ENCODE measurements at places on chromosomes 16 and 17.
A peak's percentile ranks its signal among the peaks of the same experiment; 100 is the strongest.

DNA sequence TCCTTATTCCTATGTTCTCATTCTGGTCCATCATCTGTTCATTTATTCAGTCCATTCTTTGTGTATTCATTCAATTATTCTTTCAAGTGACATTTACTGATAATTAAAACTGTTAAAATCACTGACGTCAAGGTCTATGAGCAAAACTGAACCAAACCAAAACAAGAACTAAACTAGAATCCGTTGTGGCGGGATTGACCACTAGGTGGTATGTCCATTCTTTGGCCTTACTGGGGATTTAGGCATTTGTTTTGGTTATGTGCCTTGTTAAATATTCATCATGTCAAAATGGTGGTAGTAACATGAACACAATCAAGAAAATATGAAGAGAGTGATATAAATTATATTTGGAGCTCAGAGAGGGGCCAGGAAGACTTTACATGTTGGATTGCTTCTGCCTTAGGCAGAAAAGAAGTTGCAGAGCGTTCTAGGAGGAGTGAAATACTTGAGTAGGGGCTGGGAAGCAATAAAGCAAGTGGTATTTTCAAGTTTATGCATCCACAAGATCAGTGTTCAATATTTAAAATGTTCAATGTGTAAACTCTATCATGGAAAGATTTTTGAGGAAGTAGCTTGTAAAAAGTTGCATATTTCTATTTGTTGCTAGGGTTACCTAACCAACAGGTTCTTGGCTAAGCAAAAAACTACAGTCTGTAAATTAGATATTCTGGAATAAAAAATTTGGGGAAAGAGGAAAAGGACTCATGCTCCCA, 129.0 kb downstream of the CDH13 start:
- DNase-seq: no peak

DNA sequence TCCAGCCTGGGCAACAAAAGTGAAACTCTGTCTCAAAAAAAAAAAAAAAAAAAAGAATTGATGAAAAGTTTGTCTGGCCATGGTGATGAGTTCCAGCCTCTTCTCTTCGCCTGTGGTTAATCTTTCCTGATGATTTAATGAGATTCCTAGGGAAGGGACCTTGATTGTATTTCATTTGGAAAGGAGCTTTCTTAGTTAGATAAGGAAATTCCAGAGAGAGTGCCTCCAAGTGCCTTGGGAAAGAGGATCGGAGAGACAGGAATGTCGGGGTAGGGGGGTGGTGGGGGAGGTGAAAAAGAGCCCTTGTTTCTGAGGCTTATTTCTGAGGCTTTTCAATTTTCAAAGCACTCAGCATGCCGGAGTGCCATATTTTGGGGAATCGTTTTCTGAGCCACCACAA, 93.2 kb upstream of the SIAH1 start:
- no peak for DNase-seq

DNA sequence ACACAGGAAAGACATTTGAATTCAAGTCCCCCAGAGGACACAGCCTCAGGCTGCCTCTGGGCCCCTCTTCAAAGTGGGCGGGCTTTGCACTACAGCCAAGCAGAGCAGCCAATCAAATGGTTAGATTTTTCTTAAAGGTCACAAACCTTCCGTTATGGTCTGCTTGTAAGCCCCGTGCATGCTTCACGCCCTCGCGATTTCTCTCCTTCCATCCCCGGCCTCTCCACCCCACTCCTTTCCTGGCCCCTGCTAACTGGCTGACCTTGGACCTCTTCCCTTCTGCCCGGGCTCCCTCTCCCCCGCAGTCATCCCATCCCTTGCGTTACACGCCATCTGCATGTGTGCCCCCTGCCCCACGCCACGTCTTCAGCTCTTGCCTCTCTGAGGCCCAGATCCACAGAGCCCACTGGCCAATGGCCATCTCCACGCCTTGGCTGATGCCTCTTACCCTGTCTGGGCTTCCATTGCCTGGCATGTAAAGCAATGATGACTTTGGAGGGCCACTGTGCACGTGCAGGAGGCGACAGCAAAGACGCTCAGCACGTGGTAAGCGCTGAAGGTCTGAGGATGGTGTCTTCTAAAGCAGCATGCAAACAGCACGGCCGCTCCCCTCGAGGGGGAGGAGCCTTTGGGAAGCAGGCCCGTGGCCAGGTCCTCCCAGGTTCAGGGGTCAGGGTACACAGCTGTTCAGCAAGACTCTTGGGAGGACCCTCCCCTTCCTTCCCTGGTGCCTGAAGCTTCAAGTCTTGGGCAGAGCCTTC, 86.8 kb downstream of the ZDHHC7 start:
- DNase-seq: no peak

- no peak for DNase-seq
These were observed 4.3 kb upstream of the MYL4 start for GRCh38 chr17:47204722-47205418.

DNA sequence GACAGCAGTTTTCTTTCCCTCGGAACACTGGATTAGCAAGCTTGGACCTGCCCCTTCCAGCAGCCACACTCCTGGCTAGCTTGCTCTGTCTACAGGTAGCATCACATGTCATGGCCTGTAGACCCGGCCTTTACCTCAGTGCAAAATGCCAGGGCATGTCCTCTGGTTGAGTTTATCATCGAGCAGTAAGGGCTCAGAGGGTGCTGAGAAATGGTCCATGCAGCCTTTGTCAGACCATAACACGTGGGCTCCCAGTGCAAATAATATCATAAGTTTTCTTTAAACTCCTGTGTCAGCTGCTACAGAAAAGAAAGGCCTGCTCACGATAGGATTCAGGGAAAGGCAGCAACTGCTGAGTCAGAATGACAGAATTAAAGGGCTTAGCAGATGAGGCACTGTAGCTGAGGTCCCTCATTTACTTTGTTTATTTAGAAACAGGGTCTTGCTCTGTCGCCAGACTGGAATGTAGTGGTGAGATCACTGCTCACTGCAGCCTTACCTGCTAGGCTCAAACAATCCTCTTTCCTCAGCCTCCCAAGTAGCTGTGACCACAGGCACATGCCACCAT, 8.0 kb upstream of the GNA13 start:
- no peak for DNase-seq

DNA sequence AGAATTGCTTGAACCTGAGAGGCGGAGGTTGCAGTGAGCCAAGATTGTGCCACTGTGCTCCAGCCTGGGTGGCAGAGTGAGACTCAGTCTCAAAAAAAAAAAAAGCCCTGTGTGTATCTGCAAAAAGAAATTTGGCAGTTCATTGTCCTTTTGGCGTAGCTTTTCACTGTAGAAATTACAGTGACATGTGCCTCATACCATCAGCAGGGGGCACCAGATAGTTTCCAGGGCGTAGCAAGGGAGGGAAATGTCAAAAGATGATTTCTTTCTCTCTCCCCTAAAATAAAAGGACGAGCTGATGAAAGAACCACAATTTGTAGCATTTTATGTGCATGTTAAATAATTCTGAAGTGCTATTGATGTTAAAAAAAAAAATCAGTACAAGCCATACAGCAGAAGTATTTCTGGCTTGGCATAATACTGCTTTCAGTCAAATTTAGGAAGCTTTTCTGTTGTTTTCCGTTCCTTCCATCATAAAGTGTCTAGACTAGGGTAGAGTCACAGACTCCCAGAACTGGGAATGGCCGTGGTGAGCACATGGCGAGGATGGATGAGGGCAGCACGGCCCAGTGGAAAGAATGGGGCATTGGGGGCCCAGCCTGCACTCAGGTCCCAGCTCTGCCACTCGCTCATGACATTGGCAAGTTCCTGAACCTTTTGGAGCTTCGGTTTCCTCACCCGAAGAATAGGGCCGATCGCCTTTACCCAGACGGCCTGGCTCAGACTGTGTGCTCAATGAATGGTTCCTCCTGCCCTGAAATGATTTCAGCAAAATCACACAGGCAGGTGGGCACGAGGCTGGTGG, 59.8 kb upstream of the RPH3AL start:
- DNase-seq: peak; percentile 64

GRCh38 chr17:39196808-39197291, 619 bp downstream of the CACNB1 start:
- DNase-seq: no peak

DNA sequence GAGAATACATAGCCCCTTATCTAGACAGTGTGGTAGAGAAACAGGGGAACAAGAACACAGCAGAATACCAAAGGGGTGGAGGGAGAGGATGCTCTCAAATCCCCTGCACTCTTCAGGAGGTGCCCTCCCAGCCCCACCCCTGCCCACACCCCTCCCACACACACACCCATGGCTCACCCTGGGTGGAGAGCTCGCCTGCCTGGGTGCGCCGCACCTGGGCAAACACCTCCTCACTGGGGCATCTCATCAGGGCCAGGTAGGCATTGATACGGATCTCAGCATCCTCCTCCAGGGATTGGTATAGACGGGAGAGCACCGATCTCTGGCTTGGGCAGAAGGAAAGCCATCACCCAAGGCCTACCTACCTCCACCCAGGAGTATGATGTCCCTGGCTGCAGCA, 95.2 kb downstream of the LITAF start:
- DNase-seq: no peak

GRCh38 chr16:46884513-46885293, 541 bp downstream of the GPT2 start:
- peak; percentile 23 for DNase-seq

DNA sequence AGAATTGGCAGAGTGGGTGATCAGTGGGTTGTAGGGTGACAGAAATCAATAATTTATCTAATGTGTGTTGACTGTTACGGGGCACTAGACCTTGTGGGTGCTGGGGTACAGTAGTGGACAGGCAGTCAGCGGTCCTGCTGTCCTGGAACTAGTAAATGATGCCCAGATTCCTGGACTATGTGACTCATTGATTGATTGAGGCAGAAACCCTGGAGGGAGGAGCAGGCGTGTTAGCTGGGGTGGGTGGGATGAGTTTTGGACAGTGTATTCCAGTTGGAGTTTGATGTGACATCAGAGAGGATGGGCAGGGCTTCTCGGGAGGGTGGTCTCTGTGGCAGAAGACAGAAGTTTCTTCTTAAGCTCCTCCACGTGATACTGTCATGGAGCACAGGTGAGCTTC, 24.4 kb downstream of the PRMT7 start:
- DNase-seq: no peak

- DNase-seq: no peak
These were observed 113.3 kb downstream of the UTP18 start for GRCh38 chr17:51373489-51374152.

DNA sequence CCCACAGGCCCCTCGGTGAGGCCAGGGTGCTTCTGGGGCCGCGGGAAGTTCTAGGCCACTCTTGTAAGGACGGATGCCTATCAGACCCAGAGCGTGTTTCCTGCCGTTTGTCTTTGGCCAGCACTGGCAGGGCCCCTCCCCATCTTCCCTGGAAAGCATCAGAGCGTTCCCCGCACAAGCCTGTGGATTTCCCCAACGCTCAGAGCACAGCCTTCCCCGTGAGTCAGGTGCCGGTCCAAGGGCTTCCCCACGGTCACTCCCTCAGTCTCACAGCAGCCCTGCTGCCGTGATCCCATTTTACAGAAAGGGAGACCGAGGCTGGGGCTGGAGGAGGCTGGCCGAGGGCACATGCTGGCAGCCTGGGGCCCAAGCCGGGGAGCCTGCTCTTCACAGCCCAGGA, 33.7 kb downstream of the CRISPLD2 start:
- DNase-seq: no peak

GRCh38 chr17:21573961-21574610, 118.2 kb upstream of the KCNJ18 start:
- DNase-seq: peak; percentile 60

DNA sequence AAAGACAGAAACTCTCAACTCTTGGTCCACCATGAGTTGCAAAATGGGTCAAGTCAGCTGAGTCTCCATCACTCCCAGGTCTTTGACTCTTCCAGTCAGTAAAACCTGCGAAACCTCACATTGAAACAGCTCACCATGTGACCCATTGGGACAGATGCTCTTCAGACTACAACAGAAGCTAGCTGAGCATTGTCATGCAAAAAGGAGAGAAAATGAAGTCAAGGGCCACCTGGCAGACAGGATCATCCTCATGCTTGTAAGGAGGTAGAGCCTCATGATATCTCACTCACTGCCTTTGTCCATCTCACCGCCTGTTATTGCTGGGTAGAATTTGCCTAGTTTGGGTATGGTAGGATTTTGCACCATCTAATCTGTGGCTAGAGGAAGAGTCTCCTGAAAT, 50.2 kb downstream of the MAF start:
- DNase-seq: no peak

DNA sequence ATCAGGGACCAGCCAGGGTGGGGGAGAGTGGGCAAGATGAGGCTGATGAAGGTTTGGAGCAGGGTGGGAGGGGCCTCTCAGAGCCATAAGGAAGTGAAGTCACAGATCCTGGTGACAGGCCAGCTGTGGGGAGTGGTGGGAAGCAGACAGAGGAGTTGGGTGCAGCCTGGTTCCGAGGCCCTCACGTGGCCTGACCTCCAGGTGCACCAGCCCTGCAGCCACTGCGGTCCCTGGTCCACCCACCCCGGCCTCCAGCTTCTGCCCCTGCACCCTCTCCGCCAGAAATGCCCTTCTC, 3.9 kb upstream of the ZFPM1 start:
- no peak for DNase-seq

DNA sequence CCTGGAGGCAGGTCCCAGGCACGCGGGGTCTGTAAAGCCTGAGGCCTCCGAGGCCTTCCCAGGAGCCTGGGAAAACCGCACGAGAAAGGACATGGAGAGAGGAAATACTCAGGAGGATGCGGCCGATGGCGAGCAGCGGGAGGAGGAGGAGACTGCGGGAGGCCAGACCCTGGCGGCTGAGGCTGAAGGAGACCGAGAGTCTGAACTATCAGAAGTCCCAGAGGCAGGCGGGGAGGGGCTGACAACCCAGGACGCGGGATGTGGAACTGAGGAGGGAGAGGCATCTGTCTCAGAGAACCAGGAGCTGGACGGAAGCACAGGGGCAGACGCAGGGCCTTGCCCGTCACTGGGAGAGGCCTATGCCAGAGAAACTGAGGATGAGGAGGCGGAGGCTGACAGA, 2.4 kb downstream of the APOBR start:
- DNase-seq: no peak

- DNase-seq: no peak
These were observed 137.9 kb upstream of the CACNG3 start for GRCh38 chr16:24118126-24118821.

GRCh38 chr17:3636908-3637373, 381 bp downstream of the CTNS start:
- no peak for DNase-seq

GRCh38 chr17:40342504-40343218, 21.9 kb downstream of the GJD3 start:
- no peak for DNase-seq
